Activated CD8-positive, alpha-beta memory T cell treated with anti-CD3 and anti-CD28 coated beads for 4 hours (primary cell): ENCODE measurements at places on chromosomes 4 and X.

- DNase-seq = no peak
Observed at GRCh38 chr4:144402176-144402575, 243.8 kb upstream of the HHIP start.

DNA sequence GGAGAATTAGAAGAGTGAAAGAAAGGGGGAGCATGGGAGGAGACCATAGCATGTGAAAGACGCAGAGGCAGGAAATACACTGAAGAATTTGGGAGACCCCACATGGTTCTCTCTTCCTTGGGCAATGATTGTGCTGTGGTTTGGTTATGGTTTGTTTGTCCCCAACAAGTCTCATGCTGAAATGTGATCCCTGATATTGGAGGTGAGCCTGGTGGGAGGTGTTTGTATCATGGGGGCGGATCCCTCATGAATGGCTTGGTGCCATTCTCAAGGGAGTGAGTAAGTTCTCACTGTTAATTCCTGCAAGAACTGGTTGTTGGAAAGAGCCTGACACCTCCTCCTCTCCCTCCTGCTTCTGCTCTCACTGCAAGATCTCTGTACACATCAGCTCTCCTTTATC lies 78.6 kb upstream of the RAI2 start:
- no peak for DNase-seq

DNA sequence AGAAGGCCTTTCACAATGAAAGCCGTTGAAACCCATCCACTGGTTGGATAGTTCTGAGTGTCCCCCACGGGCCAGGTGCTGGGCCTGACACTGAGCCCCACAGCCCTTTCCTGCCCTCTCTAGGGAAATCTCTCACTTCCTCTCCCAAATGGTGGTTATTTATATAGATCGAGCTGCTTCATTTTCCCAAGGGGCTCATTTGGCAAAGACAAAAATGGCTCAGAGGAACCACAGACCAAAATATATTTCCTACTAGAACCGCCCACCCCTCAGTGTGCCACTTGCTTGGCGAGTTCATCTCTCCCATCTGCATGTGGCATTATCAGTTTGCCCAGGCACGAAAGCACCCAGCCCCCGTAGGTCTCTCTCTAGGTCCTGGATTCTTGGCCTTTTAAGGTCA lies 53.3 kb upstream of the STIM2 start:
- no peak for DNase-seq

- DNase-seq = no peak
Observed at GRCh38 chr4:70449220-70449619, 22.8 kb upstream of the MUC7 start.

DNA sequence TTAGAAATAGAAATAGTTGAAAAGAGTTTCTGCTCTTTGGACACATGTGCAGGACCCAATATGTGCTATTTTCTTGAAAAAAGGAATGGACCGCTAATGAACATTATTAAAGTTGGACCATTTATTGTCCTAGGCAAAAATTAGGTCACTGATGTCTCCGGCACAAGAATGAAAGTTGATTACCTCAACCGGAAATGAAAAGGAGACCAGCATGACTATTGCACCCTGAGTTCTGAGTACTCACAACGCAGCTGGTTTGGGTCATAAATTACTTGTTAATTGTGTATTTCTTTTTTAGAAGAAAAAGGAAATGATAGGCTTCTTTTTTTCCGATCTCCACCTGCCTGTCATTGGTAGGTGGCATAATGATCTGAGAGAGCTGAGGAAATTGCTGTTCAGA lies 232.7 kb downstream of the ARHGAP24 start:
- DNase-seq = no peak

DNA sequence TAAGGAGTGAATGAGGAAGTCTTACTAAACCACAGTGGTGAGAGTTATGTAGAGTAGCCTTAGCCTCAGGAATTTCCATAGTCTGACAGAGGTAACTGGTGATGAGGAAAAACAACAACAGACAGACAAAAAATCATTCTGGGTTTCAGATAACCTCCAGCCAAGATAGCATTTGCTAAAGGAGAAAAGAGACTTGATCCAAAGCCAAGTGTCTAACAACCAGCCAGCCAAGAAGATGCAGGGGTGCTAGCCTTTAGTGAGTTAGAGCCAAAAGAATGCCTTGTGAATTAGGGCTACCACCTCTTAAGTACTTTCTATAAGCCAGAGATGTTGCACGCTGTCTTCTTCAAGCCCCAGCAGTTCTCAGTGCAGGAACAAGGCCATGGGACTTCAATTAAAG lies 478.0 kb upstream of the CPEB2 start:
- DNase-seq = no peak

DNA sequence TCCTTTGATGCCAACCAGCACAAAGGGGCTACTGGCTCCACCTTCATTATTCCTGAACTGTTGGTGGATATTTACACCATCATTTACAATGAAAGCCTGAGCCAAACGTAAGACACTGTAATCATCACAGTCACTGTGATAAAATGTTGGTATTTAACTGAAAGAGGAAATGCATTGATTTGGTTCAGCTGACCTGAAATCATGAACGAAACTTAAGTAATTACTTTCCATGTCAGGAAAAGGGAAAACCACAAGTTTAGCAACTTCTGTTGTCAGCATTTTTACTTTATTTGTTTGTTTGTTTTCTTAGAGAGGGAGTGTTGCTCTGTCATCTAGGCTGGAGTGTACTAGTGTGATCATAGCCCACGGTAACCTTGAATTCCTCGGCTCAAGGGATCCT lies 247.8 kb upstream of the FAM47A start:
- DNase-seq = no peak

DNA sequence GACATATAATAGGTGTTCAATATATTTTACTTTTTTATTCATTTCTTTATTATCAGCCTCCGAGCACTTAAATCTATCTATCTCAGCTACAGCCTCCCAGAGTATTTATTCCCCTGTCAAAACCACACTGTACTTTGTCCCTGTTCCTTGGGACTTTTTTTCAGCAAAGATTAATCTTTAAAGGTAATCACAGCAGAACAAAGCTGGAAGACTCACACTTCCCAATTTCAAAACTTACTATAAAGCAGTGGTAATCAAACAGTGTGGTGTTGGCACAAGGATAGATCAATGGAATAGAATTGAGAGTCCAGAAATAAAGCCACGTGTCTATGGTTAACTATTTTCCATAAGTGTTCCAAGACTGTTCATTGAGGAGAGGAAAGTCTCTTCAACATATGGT lies 59.7 kb downstream of the KLHL13 start:
- no peak for DNase-seq

GRCh38 chr4:153205757-153206156 lies 1.5 kb downstream of the TRIM2 start:
- DNase-seq = no peak

GRCh38 chr4:189202182-189202868 lies 738.3 kb upstream of the FRG1 start:
- no peak for DNase-seq

GRCh38 chr4:98498774-98499173 lies 159.6 kb downstream of the TSPAN5 start:
- DNase-seq = no peak

DNA sequence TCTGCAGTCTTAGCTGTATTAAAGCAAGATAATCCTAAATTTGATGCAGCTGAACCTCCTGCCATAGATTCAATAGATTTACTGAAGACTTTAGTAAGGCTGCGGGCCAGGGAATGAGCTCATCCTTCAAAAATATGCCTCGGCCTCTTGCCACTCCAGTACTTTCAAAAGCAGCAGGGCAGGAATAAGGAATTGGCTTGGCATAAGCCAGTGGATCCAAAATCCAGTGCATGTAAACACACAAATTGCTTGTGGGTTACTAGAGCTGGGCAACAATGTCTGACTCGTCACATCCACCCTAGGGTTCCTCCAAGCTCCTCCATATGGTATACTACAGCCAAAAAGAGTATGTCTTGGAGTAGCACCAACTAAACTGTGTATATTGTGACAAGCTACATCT lies 165.0 kb downstream of the AMELX start:
- no peak for DNase-seq

- DNase-seq = no peak
Observed at GRCh38 chrX:23907111-23907497, 634 bp downstream of the APOO start.

GRCh38 chr4:11336435-11336834 lies 92.3 kb downstream of the HS3ST1 start:
- no peak for DNase-seq

DNA sequence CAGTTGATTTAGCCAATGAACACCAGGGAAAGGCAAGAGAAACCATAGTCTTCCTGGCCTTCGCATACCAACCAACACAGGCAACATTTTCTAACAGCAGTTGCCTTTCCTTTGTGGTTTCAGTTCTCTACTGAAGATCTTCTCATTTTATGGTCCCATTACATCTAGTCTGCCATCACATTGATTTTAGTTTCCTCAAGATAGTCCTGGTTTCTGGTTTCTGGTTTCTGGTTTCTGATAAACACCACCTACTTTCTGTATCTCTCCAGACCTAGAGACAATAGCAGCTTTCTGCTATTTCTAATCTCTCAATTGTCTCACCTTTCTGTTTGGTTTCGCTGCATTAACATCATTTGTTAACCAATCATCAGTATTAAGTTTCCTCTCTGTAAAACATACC lies 646.3 kb upstream of the SPANXN1 start:
- no peak for DNase-seq

DNA sequence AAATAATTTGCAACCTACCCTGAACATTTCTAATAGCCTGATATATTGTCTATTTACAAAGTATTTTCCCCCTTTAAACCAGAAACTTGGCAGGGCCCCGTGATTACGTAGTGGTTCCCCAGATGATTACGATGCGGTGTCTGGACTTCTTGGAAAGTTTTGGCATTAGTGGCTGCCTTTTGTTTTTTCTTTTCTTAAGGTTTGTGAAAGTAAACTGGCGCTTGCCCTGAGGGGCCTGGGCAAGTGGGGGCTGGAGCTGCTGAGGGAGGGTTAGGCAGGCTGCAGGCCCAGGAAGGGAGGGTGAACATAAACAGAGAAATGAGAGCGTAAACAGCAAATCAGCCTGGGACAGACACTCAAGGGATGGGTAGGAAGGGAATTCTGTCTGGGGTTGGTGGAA lies 123.6 kb upstream of the MSX1 start:
- no peak for DNase-seq

DNA sequence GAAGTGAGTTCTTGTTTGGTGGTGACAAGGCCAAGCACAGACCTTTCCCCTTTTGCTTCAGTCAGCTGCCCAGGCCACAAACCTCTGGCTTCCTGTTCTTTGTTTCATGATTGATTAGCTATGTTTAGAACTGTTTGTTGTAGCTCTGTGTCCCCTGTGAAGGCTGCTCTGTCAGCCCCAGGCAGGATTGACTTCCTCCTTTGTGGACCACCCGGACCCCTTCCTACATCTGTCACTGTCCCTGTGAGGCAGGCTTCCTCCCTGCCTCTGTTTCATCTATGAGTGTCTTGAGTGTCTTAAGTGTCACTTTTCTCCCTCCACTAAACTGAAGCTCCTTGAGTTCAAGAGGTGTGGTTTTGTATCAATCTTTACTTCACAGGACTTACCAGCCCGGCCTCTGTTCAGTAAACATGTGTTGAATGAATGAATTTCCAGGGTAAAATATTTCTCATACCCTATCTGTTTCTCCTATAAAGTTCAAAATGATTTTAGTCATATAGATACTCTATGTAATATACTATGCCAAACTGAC lies 83.5 kb downstream of the ZNF674 start:
- no peak for DNase-seq

GRCh38 chrX:154136627-154137161 lies 7.3 kb upstream of the OPN1LW start:
- peak; percentile 42 for DNase-seq

DNA sequence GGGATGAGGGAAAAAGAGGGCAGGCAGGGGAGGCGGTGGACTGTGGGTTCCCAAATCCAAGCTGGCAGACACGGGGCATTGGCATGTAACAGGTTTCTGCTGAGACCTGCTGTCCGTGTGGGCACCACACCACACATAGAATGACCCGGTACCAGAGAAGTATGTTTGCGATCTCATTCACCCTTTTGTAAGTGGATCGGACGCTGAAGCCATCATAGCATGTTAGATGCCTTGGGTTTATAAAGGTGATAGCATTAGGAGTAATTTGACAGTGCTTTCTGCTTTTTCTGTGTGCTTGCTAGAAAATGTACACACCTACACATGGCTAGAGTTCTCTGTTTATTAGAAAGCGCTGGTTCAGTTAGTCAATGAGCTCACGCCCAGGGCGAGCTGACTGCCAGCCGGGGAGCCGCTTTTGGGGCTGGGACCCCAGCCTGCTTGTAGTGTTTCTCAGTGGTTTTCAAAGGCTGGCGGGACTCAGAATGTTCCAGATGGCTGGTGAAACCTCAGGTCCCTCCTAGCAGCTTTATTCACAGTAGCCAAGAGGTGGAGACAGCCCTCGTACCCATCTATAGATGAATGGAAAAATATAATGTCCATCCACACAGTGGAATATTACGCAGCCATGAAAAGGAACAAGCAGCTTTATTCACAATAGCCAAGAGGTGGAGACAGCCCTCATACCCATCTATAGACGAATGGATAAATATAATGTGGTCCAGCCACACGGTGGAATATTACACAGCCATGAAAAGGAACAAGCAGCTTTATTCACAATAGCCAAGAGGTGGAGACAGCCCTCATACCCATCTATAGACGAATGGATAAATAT lies 579 bp downstream of the IL3RA start:
- no peak for DNase-seq

GRCh38 chr4:946103-946450 lies 13.8 kb downstream of the TMEM175 start:
- DNase-seq = no peak

GRCh38 chrX:99719140-99719539 lies 690.9 kb downstream of the PCDH19 start:
- no peak for DNase-seq

GRCh38 chrX:7637066-7637465 lies 205.9 kb upstream of the VCX start:
- DNase-seq = no peak

DNA sequence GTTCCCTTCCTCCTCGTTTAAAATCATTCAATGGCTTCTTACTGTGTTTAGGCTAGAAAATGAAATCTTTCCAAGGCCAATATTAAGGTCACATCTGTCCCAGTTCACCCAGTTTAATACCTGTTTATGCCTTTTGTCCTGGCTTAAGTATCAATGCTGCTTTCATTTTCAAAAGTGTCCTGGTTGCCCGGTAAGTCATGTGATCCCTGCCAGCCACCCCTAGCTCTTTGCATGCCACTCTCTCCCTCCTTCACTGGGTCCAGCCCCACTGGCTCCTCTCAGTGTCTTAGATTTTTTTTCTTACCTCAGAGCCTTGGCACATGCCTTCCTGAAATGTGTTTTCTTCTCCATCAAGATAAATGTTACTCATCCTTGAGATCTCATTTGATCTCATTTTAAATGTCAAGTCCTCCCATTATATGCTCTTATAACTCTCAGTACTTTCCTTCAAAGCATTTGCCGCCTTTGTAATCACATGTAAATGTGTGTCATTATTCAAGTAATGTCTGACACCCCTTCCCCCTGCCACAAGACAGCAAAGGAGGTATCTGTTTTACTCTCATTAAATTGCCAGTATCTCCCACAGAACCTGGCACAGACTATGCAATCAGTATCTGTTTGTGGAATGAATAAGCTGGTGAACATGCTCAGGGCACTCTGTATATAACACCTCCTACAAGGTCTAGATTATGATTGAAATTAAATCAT lies 472.5 kb upstream of the RPS6KA3 start:
- no peak for DNase-seq
